Kasumi-1 (cell line): ENCODE measurements at places on chromosomes 11 and 22.

- peak; percentile 52 for DNase-seq
These were observed 51.9 kb downstream of the IGLL1 start for GRCh38 chr22:23527971-23528740.

GRCh38 chr22:22109693-22110466 lies 127.3 kb upstream of the TOP3B start:
- DNase-seq: no peak

- DNase-seq: no peak
These were observed 42.0 kb downstream of the FBLN1 start for GRCh38 chr22:45544588-45545170.

DNA sequence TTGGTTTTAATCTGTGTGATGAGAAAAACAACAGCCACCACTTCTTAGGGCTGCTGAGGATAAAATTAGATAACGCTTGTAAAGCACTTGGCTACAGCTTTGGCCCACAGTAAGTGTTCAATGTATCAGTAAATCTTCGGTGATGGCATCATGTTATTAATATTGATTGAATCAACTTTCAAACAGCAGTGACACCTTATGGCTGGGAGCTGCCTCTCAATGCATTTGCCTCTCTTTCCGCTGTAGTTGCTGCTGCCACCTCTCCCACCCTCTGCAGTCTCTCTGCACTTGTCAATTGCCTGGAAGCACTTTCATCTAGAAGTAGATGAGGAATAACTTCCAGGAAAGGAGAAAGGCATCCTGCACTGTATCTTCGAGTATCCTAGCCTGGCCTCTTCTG lies 491.1 kb downstream of the OPCML start:
- no peak for DNase-seq

- DNase-seq: no peak
These were observed 39.3 kb downstream of the LARGE1 start for GRCh38 chr22:33880986-33881385.

DNA sequence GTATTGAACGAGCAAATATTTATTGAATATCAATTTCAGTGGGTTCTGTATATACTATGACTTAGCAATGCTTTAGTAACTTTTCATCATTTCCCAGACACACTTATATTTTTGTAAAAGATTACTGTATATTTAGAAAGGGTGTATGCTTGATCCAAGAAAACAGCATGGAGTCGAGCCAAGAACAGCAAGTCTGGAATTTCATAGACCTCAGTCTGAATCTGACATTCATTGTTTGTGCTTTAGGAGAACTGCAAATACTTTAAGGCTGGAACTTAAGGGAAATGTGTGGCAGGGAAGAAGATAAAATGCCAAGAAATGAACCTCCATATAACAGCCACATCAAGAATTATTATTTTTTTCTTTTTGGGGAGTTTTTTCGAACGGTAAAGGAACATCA lies 1156.8 kb downstream of the LRRC4C start:
- no peak for DNase-seq

GRCh38 chr11:119982517-119983239 lies 155.2 kb downstream of the TRIM29 start:
- DNase-seq: no peak

DNA sequence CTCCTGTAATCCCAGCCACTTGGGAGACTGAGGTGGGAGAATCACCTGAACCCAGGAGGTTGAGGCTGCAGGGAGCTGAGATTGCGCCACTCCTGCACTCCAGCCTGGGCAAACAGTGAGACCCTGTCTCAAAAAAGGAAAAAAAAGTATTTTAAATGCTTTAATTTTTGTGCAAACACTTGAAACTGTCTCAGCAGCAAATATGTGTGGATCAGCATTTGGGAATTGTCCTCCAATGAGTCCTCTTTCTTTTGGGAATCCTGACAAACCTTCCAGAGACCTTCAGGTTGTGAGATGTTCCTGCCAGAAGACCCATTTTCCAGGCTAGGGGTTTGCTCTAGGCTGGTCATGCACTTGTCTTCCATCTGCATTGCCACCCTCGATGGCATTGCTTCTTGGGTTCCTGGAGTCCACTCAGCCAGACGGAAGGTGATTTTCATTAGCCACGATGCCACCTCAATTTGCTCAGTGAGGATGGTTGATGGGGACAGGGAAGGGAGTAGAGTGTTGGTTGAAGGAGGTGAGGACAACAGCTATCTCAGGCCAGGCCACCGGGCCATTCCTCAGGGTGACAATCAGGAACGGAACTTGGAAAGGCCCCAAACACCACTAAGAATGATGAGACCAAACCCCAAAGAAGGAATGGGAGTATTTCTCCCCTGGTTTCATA lies 55.4 kb downstream of the ST14 start:
- DNase-seq: no peak

GRCh38 chr11:1231396-1232020 lies 8.6 kb downstream of the MUC5B start:
- no peak for DNase-seq

- no peak for DNase-seq
These were observed 206.4 kb downstream of the BLID start for GRCh38 chr11:121909596-121909995.

- no peak for DNase-seq
These were observed 11.3 kb downstream of the RRM1 start for GRCh38 chr11:4105916-4106315.

GRCh38 chr11:123650901-123651300 lies 3.5 kb downstream of the SCN3B start:
- no peak for DNase-seq

- DNase-seq: no peak
These were observed 4.9 kb downstream of the NNMT start for GRCh38 chr11:114301088-114301487.

DNA sequence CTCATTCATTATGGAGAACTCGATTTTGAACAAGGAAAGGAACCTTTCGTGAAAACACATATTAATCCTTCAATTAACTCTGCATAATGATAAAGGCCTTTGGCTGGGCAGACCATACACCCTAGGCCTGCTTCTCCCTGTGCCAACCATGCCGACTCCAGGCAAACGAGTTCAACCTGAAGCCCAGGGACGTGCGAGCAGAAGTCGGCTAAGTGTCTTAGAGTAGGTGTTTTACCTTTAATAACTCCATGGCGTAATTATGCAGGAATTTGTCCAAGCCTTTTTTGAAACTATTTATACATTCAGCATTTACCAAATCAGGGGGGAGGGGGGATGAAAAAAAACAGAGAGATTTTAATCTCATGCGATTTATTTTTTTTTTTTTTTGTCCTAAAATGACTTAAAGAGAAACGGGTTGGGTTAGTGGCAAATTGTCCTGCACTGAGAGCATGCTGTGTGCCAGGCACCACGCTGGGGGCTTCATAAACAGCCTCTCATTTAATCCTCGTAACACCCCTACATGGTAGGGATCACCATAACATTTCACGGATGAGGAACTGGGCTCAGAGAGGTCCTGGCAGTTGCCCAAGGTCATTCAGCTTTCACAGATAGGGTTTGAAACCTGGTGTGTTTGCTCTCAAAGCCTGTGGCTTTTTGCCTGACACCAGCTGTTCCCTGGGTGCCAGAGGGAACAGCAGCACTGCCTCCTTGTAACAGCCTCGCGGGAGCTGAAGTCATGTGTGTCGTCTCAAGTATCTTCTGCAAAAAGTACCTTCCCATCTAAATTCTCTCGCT lies 423.9 kb downstream of the MN1 start:
- DNase-seq: no peak

DNA sequence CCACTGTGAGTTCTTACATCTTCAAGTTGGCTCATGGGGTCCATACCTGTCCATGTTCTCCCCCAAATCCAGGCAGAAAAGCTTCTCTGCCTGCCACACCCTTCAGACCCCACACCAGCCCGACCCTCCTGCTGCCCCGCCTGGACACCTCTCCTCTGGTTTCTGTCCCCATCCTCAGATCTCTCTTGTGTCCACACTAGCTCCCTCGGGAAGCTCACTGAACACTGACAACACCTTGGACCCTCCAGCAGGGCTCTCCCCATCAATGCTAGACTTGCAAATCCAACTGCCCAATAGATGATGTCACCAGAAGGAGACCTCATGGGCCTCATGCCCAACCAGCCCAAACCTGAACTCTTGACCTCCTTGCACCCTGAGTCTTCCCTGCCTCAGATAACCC lies 2.9 kb downstream of the SCARF2 start:
- no peak for DNase-seq

DNA sequence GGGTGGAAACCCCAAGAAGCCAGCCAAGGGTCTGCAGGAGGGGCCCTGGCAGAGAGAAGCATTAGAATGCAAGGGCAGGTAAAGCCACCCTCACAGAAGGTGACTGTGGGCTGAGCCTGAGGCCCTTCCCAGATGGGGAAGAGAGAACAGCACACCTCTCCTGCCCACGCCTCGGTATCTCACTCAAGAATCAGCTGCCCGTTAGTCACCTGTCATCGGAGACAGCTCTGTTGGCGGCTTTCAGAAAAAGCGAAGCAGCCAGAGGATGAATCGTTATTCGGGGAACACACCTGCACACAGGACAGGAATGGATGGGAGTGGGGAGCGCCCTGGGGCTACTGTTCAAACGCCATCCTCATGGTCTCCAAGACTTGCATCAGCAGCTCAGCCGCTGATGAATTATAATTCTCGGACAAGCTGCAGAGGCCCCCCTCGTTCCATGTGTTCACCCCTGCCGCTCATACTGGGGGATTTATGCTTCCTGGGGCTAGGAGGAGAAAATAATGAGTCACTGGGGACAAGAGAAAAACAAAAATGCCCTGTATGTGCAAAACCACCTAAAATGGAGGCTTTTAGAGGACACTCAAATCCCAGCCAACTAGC lies 21.6 kb upstream of the TMA7B start:
- DNase-seq: no peak

DNA sequence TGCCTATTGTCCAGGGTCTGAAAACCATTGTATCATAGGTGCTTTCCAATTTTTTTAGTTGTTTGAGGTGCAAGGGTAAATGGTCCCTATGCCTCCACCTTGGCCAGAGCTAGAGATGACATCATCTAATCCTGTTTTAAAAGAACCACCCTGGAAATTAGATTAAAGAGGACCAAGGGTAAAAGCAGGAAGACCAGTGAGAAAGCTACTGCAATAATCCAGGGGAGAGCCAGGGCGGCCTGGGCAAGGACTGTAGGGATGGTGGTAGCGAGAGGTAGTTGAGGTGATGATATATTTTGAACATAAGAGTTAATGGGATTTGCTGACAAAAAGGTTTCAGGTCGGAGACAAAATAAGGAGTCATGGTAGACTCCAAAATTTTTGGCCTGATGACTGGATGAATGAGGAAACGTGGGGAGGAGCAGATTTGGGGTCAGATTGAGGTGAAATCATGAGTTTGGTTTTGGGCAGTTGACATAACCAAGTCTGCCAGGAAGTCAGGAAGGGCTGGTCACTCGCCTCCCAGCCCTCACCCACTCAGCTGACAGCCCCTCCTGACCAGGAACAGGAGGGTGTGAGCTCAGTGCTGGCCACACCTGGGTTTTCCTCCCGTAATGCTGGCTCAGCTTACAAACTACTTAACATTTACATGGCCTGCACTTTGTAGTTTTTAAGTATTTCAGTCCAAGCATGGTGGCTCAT lies 23.0 kb downstream of the SCN4B start:
- DNase-seq: no peak

DNA sequence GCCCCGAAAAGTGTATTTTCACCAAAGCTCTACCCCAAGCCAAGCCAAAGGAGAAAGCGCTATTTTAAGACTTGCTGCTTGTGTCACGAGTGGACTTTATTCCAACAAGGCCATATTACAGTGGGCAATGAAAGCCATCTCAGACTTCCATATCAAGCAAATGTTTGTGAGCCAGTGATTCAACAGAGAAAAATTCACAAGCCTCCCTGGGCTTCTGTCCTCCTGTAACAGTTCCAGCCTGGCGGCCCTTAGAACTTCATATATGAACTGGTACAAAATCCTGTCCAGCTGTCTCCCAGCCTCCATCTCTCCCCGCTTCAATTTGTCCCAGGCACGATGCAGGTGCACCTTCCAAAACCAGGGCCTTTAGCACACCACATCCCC lies 11.2 kb downstream of the LARGE1 start:
- no peak for DNase-seq

GRCh38 chr11:68998390-68998911 lies 14.6 kb downstream of the MRGPRF start:
- no peak for DNase-seq

DNA sequence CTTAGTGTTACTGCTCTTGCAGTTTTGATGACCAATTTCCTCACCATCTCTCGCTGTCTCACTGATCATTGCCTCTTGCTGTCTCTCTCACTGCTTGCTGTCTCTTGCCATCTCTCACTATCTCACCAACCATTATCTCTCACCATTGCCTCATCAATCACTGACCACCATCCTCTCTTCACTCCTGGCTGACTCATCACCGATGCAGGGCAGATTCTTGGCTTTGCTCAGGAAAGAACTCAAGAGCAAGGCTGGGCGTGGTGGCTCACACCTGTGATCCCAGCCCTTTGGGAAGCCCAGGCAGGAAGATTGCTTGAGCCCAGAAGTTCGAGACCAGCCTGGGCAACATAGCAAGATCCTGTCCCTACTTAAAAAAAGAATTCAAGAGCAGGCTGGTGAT lies 66.3 kb upstream of the SYN3 start:
- no peak for DNase-seq

GRCh38 chr11:10660323-10660722 lies 33.2 kb downstream of the IRAG1 start:
- DNase-seq: no peak

- DNase-seq: no peak
These were observed 28.3 kb upstream of the TCF20 start for GRCh38 chr22:42298746-42299145.

GRCh38 chr11:94741022-94741679 lies 27.0 kb upstream of the AMOTL1 start:
- DNase-seq: peak; percentile 58

DNA sequence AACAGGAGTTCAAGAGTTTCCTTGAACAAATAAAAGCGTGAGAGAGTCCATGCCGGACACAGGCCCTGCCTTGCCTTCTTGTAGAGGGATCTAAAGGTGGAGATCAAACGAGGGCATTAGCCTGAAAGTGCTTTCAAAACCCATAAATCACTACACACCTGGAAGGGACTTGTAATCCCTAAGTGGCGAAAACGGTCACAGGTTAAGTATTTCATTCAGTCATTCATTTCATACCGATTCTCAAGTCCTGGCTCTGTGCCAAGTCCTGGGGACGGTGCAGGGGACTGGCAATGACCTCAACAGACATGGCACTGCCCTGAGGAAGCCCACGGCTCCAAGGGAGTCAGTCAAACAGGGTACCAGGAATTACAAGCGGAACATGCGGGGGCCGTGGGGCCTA lies 26.6 kb downstream of the ELFN2 start:
- no peak for DNase-seq

DNA sequence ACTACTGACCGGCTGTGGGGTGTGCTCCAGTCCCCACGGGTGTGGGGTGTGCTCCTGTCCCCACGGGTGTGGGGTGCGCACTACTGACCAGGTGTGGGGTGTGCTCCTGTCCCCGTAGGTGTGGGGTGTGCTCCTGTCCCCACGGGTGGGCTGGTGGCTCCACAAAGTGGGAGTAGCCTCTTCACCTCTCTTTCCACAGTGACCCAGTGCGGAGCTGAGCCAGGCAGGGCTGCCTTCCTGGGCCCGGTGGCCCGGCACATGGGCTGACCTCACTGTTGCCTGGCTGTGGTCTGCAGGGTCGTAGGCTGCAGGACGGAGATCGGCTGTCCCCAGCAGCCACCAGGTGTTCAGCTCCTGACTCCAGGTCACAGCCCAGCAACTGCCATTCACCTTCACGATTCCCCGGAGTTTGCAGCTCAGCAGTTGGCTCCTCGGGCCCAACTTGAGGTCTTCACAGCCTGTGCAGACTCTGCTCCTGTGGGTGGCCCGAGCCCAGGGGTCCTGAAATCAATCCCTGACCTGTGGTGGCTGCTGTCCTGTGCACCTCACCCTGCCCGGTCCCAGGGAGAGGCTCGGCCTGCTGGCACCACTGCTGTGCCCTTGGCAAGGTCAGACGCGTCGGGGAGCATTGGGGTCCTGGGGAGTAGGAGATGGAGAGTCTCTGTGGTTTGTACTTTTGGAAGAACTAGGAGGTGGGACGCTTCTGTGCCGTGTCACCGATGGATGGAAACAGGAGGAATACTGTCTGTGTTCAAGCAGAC lies 414.3 kb downstream of the TBC1D22A start:
- DNase-seq: no peak
